ENCODE measurements at places on chromosomes 7 and 10. TPM values are rescaled to one million over a fixed set of nuclear protein-coding genes. Genes with fewer than 3 reads are reported as not detected.

DNA sequence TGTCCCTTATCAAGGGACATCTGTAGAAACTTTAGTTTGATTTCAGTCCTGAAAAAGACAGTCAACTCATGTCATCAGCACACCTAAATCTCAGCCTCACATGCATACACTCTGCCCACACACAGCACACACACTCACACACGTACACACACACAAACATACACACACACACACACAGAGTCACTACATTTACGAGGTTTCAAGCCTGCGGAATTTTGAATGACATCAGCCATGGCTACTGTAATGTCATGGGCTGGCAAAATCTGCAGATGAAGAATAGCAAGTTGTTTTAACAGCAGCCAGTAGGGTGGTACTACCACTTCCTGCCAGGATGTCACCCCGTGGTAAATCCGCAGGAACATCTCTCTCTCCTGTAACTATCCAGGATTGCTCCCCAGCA is 37.1 kb upstream of the EZH2 start:
- peak overlapping the region; percentile 53 for H3K27ac ChIP-seq
- no peaks in the 10 kb centered on the region for H3K27me3 ChIP-seq
- H3K36me3 ChIP-seq = peaks cover 2% of the 10 kb centered on the region
- H3K4me3 ChIP-seq = no peak overlapping the region

NOS3 gene
- total RNA-seq = 13.8 TPM

GRCh38 chr10:12720217-12720981 is 281.1 kb downstream of the CCDC3 start:
- no peak overlapping the region for H3K27ac ChIP-seq
- H3K27me3 ChIP-seq = no peaks in the 10 kb centered on the region
- no peak overlapping the region for H3K4me3 ChIP-seq
- no peaks in the 10 kb centered on the region for H3K36me3 ChIP-seq

DNA sequence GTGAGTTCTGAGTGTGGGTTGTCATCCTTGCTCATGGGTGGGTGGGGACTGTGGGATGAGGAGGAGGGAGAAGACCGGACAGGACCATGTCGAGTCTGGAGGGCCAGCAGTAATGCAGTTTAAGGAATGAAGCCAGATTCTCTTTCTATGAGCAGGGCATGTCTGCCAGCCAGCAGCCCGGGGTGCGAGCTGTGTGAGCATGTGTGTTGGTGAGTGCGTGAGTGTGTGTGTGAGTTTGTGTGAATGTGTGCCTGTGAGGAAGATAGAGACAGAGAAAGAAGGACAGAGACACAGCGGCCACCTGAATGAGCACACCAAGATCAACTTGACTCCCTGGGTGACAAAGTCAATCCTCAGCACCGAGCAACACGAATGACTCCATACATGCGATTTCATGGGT is 52.3 kb downstream of the ADARB2 start:
- H3K4me3 ChIP-seq = no peak overlapping the region
- H3K27ac ChIP-seq = no peak overlapping the region
- H3K4me1 ChIP-seq = no peaks in the 10 kb centered on the region
- H3K27me3 ChIP-seq = peaks cover 5% of the 10 kb centered on the region

MMS19 gene
- total RNA-seq = 71.7 TPM

- H3K4me1 ChIP-seq = no peaks in the 10 kb centered on the region
- H3K36me3 ChIP-seq = no peaks in the 10 kb centered on the region
- DNase-seq = no peak
- no peak overlapping the region for H3K4me3 ChIP-seq
Observed at GRCh38 chr7:108097703-108098102, 32.5 kb downstream of the LAMB4 start.

DNA sequence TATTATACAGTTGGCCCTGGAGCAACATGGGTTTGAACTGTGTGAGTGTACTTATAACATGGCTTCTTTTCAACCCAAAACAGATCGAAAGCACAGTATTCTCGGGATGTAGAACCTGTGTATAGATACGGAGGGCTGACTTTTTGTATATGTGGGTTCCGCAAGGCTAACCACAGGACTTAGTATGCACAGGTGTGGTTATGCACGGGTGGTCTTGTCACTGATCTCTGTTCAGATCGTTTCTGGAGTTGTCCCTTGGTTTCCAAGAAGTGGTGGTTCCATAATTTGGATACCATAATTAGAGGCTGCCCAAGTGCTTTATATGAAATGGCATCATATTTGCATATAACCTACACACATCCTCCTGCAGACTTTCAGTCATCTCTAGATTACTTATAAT is 10.9 kb upstream of the BHLHA15 start:
- no peak overlapping the region for H3K27ac ChIP-seq
- peaks cover 27% of the 10 kb centered on the region for H3K36me3 ChIP-seq
- H3K4me3 ChIP-seq = peak overlapping the region; percentile 13

- peaks cover 27% of the 10 kb centered on the region for H3K27me3 ChIP-seq
- H3K27ac ChIP-seq = no peak overlapping the region
- DNase-seq = no peak
- no peaks in the 10 kb centered on the region for H3K4me1 ChIP-seq
Observed at GRCh38 chr10:127871631-127872010, 21.1 kb downstream of the CLRN3 start.

DNA sequence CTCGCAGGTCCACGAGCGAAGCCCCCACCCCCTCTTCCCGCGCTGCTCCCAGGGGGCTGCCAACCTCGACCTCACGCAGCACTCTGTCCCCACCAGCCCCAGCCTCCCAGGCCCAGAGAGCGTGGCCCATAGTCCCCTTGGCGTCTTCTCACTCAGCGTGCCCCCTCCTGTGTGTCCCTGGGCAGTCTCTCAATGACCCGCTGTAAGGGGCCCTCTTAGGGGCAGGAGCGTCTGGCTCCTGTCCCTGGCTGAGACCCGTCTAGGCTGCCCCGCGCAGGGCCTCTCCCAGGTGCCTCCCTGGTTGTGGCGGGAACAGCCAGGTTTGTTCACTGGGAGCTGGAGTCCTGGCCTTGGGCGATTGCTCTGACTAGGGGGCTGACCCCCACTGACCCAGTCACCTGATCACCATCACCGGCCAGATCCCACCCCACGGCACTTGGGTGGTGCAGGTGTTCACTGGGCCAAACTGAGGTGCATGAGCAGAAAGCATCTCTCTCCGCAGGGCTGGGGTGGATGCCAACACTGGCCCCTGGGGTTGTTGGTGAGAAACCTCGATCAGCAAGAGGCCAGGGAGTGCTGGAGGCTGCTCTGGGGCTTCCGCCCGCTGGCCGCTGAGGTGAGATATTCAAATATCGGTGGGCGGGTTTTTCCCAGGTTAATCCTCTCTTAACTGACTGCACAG is 12.6 kb upstream of the WDFY4 start:
- no peak for DNase-seq
- H3K27me3 ChIP-seq = no peaks in the 10 kb centered on the region
- no peaks in the 10 kb centered on the region for H3K4me1 ChIP-seq
- H3K4me3 ChIP-seq = no peak overlapping the region

DNA sequence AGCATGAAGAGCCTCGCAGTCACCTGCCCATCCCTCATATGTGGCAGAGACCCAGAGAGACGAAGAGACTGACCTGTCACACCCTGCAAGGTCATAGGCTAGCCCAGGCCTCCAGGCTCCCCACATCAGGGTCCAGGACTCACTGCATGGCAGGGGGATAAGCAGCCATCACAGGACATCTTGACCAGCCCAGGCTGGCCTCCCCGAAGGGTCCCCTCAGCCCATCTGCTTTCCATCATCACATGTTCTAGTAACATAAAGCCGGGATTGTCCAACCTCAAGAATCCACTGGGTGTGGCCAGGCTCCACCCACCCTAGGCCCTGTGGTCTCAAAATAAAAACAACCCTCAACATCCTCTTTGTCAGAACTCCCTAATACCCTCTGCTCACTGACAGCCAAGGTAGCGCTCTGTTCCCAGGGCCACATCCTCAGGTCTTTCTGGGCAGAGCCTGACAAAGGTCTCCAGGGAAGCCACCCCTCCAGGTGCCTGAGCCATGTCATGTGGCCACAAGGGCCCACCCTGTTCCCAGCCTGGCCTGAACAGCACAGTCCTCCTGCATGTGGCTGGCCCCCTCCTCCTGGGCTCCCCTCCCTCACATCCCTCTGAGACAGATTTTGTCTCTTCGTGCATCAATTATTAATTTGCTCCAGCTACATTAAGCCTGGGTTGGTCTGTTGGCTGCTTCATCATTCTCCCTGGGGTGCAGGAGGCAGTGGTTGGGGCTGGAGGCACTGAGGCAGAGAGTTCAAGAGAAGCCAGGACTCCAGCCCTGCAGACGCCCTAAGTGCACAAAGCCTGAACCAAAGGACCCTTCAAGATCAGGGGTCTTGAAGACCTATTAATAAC is 131.8 kb upstream of the UNC5B start:
- no peaks in the 10 kb centered on the region for H3K4me1 ChIP-seq
- no peak overlapping the region for H3K4me3 ChIP-seq
- no peaks in the 10 kb centered on the region for H3K36me3 ChIP-seq
- no peak overlapping the region for H3K27ac ChIP-seq
- no peak for DNase-seq
- no peaks in the 10 kb centered on the region for H3K27me3 ChIP-seq

DNA sequence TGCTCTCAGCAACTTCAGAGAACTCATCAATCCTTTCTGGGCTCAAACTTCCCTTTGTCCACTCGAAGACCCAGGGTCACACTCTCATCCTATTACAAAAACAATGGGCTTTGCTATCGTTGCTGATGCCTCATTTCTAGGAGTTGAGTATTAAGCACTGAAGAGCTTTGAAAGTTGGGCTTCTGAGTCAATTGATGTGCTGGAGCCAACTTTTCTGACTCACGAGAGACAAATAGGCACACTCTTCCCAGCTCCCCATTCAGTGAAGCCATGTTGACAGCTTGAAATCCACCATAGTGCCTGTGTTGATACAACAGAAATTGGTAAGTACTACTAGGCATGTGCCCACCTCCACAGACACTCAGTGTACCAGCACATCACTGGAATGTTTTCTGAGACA is 97.5 kb upstream of the PRSS58 start:
- no peak for DNase-seq
- H3K27ac ChIP-seq = no peak overlapping the region

GRCh38 chr10:16919121-16919982 is 102.1 kb upstream of the RSU1 start:
- no peak overlapping the region for H3K4me3 ChIP-seq
- DNase-seq = no peak
- no peaks in the 10 kb centered on the region for H3K27me3 ChIP-seq
- no peaks in the 10 kb centered on the region for H3K4me1 ChIP-seq

DNA sequence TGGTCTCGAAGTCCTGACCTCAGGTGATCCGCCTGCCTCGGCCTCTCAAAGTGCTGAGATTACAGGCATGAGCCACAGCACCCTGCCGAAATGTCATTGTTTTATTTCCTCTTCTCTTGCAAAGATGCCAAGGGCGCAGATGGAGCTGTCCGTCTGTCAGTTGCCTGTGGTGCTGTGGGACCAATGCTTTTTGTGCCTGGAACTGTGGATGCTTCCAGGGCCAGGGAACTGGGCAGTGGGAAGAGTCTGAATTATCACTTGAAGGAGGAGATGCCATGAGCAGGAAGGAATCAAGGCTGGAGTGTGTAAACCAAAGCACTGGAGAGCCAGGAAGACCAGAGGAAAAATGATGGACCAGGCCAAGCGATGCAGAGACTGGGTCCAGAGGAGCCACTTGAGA is 459.9 kb downstream of the GALNT17 start:
- no peak overlapping the region for H3K27ac ChIP-seq
- no peaks in the 10 kb centered on the region for H3K27me3 ChIP-seq
- H3K4me1 ChIP-seq = no peaks in the 10 kb centered on the region
- H3K36me3 ChIP-seq = no peaks in the 10 kb centered on the region

- H3K27ac ChIP-seq = peak within 1 kb of the TSS; percentile 79
- peak; percentile 43 for DNase-seq
- peak within 1 kb of the TSS; percentile 89 for H3K4me3 ChIP-seq
- H3K36me3 ChIP-seq = no peaks in the 10 kb centered on the region
Observed at GRCh38 chr7:84194484-84195271, at the start of gene SEMA3A. SEMA3A (minus strand) TSS chr7:84194789; CDS start chr7:84194586, 203 bp downstream.

DNA sequence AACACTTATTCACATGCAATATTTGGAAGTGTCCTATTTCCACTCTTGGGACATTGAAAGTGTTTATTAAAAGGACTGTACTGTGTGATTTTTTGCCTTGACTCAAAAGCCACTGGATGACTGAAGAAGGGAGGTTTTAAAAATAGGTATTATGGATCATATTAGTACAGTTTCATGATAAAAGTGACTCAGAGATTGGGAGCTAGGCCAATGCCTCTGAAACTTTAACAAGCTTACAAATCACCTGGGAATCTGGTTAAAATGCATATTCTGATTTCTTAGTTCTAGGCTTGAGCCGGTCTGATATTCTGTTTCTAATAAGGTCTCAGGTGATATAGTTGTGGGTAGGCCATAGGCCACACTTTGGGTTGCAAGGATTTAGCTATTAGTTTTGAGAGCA is 191.2 kb downstream of the PLXDC2 start:
- no peak overlapping the region for H3K27ac ChIP-seq
- H3K4me3 ChIP-seq = no peak overlapping the region
- DNase-seq = no peak
- no peaks in the 10 kb centered on the region for H3K27me3 ChIP-seq

PPP1R3C gene
- total RNA-seq = not detected

PRPS1L1 gene
- not detected for total RNA-seq

SPDYE5 gene
- not detected for total RNA-seq

All from activated CD8-positive, alpha-beta T cell treated with anti-CD3 and anti-CD28 coated beads, Interleukin-2, amount 10 ng/mL, durations not matched to agents 7 days and 5 days (primary cell).